Smooth muscle cell of trachea (primary cell): ENCODE measurements at places on chromosomes 5 and 9. TPM values are rescaled to one million over a fixed set of nuclear protein-coding genes. Genes with fewer than 3 reads are reported as not detected.

Gene OGN
- total RNA-seq: 17.5 and 19.6 TPM in 2 replicates

Gene LCN9
- total RNA-seq: not detected in 2 replicates

Gene HMHB1
- total RNA-seq: not detected in 2 replicates

Gene CCL27
- total RNA-seq: 0.15 and 0.17 TPM in 2 replicates

Gene SPATA31D4
- not detected in 2 replicates for total RNA-seq

Gene IFNK
- total RNA-seq: not detected in 2 replicates

Gene ALDH1A1
- total RNA-seq: 10.8 and 17.9 TPM in 2 replicates

Gene EPB41L4B
- total RNA-seq: 0.15 and 0.66 TPM in 2 replicates

Gene DEPDC1B
- total RNA-seq: 1.7 and 7.4 TPM in 2 replicates

Gene CAMK2A
- total RNA-seq: 1.5 and 3.8 TPM in 2 replicates

Gene ABO
- not detected in 2 replicates for total RNA-seq

Gene POU5F2
- total RNA-seq: 0.99 and 1.9 TPM in 2 replicates

Gene TUSC1
- 7.4 and 9.9 TPM in 2 replicates for total RNA-seq

Gene LCN2
- total RNA-seq: not detected in 2 replicates

Gene ADAMTSL1
- total RNA-seq: 93.5 and 148 TPM in 2 replicates

Gene C5orf58
- total RNA-seq: not detected in 2 replicates

Gene CYLC2
- total RNA-seq: not detected in 2 replicates

Gene DNAJB5
- 9.0 and 12.1 TPM in 2 replicates for total RNA-seq

Gene ENTREP1
- total RNA-seq: under 0.01 TPM in 1 of 2 replicates, not detected in the other

Gene NPR3
- 82.2 and 123 TPM in 2 replicates for total RNA-seq

Gene PKD2L2
- total RNA-seq: not detected in 2 replicates

Gene TPPP
- total RNA-seq: 0.15 and 0.66 TPM in 2 replicates

Gene SLC2A6
- total RNA-seq: 13.2 and 14.1 TPM in 2 replicates

Gene GM2A
- 30.3 and 55.6 TPM in 2 replicates for total RNA-seq

Gene FOXD4
- total RNA-seq: 0.17 TPM in 1 of 2 replicates, not detected in the other

Gene NME5
- total RNA-seq: 2.6 and 2.8 TPM in 2 replicates

Gene SLCO4C1
- not detected in 2 replicates for total RNA-seq

Gene ATP6V0E1
- 190 and 350 TPM in 2 replicates for total RNA-seq

Gene CXCL14
- total RNA-seq: 0.33 TPM in 1 of 2 replicates, not detected in the other

Gene LNPEP
- 28.6 and 33.7 TPM in 2 replicates for total RNA-seq

Gene SUSD3
- total RNA-seq: 0.73 and 1.3 TPM in 2 replicates

Gene ZNF484
- 10.8 and 14.8 TPM in 2 replicates for total RNA-seq

Gene LCN10
- not detected in 2 replicates for total RNA-seq

Gene DRD1
- under 0.01 TPM in 1 of 2 replicates, not detected in the other for total RNA-seq

Gene ALDOB
- not detected in 2 replicates for total RNA-seq

Gene SPINK7
- total RNA-seq: not detected in 2 replicates

Gene CRB2
- total RNA-seq: not detected in 2 replicates

Gene SPARC
- total RNA-seq: 525 and 1,480 TPM in 2 replicates

Gene PDZD2
- 0.50 and 1.7 TPM in 2 replicates for total RNA-seq

Gene IL4
- total RNA-seq: not detected in 2 replicates

Gene PIP5K1B
- not detected in 2 replicates for total RNA-seq

Gene TNFSF15
- 0.44 and 0.99 TPM in 2 replicates for total RNA-seq

Gene KLHL3
- 1.2 and 3.8 TPM in 2 replicates for total RNA-seq

Gene ANKRD34B
- total RNA-seq: not detected in 2 replicates

Gene SYNPO
- total RNA-seq: 3.3 and 12.9 TPM in 2 replicates

Gene ENC1
- 16.1 and 25.6 TPM in 2 replicates for total RNA-seq

Gene TIMD4
- not detected in 2 replicates for total RNA-seq

Gene TARS1
- 168 and 250 TPM in 2 replicates for total RNA-seq

Gene MEF2C
- 10.4 and 14.1 TPM in 2 replicates for total RNA-seq

Gene SLC6A3
- under 0.01 TPM in 1 of 2 replicates, not detected in the other for total RNA-seq

Gene GABRP
- total RNA-seq: not detected in 2 replicates

Gene FOXD4L6
- total RNA-seq: not detected in 2 replicates

Gene MROH2B
- total RNA-seq: not detected in 2 replicates

Gene ZBTB26
- total RNA-seq: 3.6 and 6.3 TPM in 2 replicates

Gene KCNMB1
- total RNA-seq: not detected in 2 replicates

Gene LCN12
- not detected in 2 replicates for total RNA-seq
